ENCODE measurements at places on chromosomes 11 and 22. TPM values are rescaled to one million over a fixed set of nuclear protein-coding genes. Genes with fewer than 3 reads are reported as not detected.

Gene CHADL
- total RNA-seq = 0.28 TPM

Gene OR8D4
- not detected for total RNA-seq

Gene FERMT3
- 0.56 TPM for total RNA-seq

Gene AIP
- total RNA-seq = 95.5 TPM

Gene CRYBB1
- not detected for total RNA-seq

Gene ARHGAP20
- 2.8 TPM for total RNA-seq

Gene HEPACAM
- total RNA-seq = 0.18 TPM

Gene SHANK2
- 1.6 TPM for total RNA-seq

Gene TRIM66
- 5.0 TPM for total RNA-seq

Gene KCNJ11
- total RNA-seq = not detected

Gene A4GALT
- total RNA-seq = 1.6 TPM

Measured in IMR-90 (cell line).